HCT116 (cell line): ENCODE measurements at places on chromosomes 1 and 21.

GRCh38 chr1:15347182-15347581, 62.5 kb upstream of the EFHD2 start:
- no peak for DNase-seq

DNA sequence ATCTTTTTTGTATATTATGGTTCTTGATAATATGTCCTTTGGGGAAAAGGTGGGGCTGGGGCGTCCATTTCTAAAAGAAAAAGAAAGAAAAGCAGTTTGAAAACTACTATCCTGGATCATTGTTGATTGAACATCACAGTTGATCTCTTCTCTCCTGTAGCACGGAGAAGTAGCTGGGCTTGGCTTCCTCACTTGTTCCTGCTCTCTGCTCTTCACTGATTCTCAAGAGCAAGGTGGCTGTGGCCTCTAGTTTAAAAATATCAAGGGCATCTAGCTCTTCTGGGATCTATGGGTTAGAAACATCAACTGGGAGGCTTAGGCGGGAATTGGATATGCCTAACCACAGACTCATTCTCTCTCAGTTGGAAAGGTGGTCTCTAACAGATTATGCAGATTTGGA, 38.1 kb upstream of the EPHA8 start:
- DNase-seq, result no peak

DNA sequence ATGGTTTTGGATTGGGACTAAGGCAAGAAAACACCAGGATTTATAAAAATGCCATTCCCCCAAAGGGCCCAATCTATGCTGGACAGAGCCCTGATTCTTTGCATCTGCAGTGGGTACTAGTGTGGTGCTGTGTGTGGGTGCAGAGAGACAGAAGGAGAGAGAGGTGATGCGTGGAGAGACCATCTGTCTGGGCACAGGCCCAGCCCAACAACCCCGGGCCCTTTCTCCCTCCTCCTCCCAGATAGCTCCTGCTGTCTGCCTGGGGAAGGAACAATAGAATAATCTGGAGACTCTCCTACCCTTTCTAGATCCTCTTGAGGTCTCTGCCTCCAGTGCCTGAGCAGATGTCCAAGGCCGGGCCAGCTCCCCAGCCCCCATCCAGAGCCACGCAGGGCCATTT, 15.1 kb downstream of the KIAA1614 start:
- DNase-seq, result no peak

- no peak for DNase-seq
Observed at GRCh38 chr1:226733304-226733703, 5.8 kb downstream of the ITPKB start.

GRCh38 chr1:185442050-185442449, 125.0 kb upstream of the IVNS1ABP start:
- DNase-seq, result no peak

GRCh38 chr21:32173121-32173724, 105.6 kb downstream of the MIS18A start:
- DNase-seq, result no peak

DNA sequence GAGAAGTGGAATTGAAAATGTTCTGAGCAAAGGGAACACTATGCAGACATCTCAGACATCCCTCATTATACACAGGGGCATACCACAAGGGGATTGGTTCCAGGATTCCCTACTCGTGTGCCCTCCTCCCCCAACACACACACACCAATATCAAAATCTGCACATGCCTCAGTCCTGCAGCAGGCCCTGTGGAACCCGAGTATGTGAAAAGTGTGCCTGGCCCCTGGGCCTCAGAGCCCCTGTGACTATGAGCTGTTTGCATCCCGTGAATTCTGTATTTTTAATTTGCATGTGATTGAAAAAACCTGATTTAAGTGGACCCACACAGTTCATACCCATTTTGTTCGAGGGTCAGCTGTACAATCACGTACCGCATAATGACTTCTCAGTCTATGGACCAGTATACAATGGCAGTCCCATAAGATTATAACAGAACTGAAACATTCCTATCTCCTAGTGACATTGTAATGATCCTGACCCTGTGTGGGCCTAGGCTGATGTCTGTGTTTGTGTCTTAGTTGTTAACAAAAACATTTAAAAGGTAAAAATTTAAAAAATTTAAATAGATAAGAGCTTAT, 11.3 kb downstream of the POU2F1 start:
- DNase-seq, result no peak

DNA sequence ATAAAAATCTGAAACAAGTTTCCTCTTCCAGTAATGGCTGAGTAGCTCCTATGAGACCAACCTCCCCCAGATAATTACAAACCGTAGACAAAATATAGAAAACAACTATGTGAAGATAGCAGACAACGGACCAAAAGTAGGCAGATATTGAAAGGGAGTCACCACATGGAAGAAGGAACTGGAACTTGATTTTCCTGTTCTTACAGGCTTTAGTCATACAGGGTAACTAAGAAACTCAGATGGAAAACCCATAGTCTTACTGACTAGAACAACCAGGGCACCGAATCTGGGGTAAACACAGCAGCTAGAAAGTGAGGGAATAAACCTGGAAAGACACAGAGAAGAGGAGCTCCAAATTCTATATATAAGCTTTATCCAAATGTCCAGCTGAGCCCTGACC, 26.0 kb downstream of the LMX1A start:
- no peak for DNase-seq

DNA sequence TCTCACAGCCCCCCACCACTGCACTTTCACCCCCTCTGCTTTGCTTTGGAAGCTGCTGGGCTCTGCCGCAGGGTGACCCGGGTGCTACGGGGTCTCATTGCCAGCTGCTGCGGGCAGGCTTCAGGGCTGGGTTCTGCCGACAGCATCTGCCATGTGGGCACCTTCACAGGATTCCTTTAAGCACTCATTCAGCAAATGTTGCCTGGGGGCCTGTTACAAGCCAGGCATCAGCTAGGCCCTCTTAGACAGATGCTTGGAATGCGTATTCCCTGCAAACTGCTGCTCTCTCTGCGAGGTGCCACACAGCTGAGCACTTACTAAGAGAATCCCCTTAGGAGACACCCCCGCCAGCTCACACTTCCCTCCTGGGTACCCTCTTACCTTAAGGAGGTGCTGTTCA, 29.2 kb downstream of the COL16A1 start:
- DNase-seq, result no peak

GRCh38 chr1:50275566-50275965, 147.7 kb downstream of the DMRTA2 start:
- no peak for DNase-seq

DNA sequence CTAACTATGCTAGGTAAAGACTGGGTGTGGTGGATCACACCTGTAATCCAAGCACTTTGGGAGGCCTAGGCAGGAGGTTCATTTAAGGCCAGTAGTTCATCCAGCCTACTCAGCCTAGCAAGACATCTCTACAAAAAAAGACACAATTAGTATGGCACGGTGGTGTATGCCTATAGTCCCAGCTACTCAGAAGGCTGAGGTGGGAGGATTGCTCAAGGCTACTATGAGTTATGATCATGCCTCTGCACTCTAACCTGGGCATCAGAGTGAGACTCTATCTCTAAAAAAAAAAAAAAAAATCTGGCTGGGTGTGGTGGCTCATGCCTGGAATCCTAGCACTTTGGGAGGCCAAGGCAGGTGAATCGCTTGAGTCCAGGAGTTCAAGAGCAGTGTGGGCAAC, 21.6 kb downstream of the NUP210L start:
- DNase-seq, result no peak

DNA sequence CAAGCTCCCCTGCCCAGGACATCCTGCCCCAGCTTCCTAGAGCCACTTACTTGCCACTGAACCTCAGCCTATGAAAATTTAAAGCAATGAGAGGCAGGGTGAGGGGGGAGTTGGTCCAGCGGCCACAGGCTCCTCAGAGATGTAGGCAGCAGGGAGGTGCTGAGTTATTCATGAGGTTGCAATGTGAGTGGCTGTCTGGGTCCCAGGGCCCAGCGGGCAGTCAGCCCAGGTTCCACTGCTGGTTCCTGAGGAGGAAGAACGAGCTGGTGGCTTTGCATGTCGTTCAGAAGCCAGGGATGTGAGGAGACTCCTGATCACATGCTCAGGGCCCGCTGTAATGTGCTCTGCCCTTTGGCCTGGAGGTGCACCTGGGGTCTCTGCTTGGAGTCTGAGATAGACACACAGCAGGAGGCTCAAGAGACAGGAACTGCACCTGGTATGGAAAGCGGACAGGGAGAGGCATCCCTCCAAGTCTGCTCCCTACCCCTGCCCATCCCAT, at the start of gene KNCN:
TSS of gene KNCN (minus strand) at position 51 of the 499 bp plus-strand sequence. CDS start 432 bp downstream, outside the sequence.
- DNase-seq, result no peak

DNA sequence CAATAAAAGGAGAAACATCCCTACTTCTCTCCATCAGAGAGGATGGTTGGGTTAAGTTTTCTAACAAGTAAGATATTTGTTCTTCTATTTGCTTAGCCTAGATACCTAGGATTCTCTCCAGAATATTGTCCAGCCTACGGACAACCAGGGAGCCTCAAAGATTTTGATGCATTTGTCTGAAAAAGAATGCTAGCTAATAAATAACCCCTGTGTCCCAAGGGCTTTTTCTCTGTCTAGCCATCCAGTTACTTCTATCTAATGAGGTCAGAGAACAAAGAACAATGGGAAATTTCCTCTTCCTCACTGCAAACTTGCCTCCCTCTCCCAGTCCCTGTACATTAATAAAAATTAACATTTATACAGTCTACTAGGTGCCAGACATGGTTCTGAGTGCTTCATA, 810 bp downstream of the RGS5 start:
- no peak for DNase-seq

- peak; percentile 61 for DNase-seq
Observed at GRCh38 chr1:115430441-115431158, 92.6 kb upstream of the NGF start.
